Head of caudate nucleus (tissue), 42 donors: ENCODE measurements at places on chromosomes 11 and 22.

- DNase-seq: no peak
Measured at GRCh38 chr11:67384851-67385366, 6.9 kb upstream of the RAD9A start.

DNA sequence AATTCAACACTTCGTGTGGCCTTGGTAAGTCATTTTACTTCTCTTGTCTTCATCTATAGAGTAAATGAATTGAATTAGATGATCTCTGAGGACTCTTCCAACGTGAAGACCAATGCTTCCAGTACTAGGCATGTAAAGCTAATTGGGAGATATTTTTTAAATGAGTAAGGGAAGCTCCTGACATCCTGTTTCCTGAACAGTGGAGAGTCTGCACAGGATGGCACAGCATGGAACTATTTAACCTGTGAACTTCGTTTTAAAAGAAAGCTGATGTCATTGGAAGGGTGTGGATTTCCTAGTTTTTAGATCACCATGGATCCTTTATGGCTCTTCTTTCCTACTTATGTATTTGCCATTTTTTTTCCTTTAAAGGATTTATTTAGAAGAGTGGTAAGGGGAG lies 48.4 kb upstream of the HSD17B12 start:
- no peak for DNase-seq

DNA sequence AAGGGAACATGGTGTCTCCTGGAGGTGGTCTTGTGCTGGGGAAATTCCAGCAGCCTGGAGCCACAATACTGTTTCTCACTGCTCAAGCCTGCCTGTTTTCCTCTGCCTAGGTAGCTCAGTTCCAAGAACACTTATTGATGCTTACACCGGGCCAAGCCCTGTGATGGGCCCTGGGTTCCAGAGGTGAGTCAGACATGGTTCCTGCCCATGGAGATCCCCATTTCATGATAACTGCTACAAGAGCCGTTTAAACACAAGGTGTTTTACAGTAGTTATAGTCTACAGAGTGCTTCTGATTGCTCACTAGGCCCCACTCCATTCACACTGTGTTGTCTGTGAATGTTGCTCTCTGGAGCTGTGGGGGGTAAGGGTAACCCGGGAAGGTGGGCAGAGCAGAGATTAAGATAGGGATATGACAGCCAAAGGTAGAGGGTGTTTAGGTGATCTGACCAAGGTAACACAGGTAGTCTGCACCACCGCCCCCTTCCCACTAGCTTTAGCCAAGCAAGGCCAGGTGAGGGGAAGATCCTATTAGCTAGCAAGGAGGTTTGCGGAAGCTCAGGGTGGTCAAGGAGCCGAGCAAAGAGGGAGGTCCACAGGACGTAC lies 696 bp upstream of the MICAL2 start:
- DNase-seq: no peak

- no peak for DNase-seq
Measured at GRCh38 chr22:26904483-26904882, 247.1 kb downstream of the MIAT start.

- no peak for DNase-seq
Measured at GRCh38 chr22:21010426-21011113, 4.4 kb upstream of the P2RX6 start.

- DNase-seq: no peak
Measured at GRCh38 chr11:90243534-90243933, 20.7 kb upstream of the CHORDC1 start.

DNA sequence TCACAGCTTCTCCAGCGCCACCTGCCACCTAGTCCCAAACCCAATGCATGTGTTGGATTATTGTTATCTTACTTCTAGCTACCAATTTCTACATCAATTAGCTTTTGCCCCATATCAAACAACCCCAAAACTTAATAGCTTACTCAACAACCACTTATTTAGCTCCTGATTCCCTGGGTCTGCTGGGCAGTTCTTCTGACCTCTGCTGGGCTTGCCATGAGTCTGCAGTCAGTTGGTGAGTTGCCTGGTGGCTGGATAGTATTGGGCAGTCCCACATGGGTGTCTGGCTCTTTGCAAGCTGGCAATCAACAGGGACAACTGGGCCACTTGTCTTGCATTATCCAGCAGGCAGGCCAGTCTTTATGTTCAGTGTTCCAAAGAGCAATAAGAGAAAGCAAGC lies 13.6 kb upstream of the MS4A15 start:
- DNase-seq: no peak

DNA sequence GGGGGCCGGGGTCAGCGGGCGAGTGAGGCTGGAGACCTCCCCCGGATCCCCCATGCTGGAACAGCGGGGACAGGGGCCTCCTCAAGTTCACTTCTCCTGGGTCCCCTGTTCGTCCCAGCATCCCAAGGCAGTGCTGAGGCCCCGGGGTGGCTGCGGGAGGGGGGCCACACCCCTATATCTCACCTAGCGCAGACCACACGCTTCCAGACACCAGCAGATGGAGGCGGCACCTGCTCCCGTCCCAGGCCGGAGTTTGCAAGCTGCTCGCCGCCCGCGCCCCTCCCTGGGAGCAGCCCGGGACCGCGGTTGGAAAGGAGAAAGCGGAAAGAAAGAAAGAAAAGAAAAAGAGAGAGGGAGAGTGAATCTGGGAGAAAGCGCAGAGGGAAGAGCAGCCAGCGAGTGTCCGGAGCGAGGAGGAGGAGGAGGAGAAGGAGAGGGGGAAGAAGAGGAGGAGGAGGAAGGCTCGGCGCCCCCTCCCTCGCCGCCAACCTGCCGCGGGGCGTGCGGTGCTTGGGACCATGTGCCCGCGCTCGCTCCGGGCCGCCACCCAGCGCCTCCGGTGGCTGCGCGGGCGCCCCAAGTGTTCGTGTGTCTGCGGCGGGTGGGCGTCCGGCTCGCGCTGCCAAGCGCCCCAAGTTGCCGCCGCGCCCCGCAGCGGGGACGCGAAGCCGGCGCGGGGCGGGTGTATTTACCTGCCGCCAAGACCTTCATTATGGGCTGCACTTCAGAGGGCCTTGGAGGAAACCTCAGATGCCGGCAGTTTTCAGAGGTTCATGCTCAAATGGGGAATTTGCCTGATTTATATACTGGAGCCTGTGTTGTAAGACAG lies at the start of gene LIF:
TSS of gene LIF (minus strand) at position 775 of the 829 bp plus-strand sequence. CDS start at position 711, 64 bp downstream.
- no peak for DNase-seq

- DNase-seq: peak; percentile 92
Measured at GRCh38 chr22:38033522-38034277, 23.5 kb upstream of the PICK1 start.

GRCh38 chr22:32058656-32059260 lies 15.7 kb downstream of the SLC5A1 start:
- no peak for DNase-seq

- no peak for DNase-seq
Measured at GRCh38 chr11:134266440-134266839, 9.7 kb upstream of the GLB1L3 start.

DNA sequence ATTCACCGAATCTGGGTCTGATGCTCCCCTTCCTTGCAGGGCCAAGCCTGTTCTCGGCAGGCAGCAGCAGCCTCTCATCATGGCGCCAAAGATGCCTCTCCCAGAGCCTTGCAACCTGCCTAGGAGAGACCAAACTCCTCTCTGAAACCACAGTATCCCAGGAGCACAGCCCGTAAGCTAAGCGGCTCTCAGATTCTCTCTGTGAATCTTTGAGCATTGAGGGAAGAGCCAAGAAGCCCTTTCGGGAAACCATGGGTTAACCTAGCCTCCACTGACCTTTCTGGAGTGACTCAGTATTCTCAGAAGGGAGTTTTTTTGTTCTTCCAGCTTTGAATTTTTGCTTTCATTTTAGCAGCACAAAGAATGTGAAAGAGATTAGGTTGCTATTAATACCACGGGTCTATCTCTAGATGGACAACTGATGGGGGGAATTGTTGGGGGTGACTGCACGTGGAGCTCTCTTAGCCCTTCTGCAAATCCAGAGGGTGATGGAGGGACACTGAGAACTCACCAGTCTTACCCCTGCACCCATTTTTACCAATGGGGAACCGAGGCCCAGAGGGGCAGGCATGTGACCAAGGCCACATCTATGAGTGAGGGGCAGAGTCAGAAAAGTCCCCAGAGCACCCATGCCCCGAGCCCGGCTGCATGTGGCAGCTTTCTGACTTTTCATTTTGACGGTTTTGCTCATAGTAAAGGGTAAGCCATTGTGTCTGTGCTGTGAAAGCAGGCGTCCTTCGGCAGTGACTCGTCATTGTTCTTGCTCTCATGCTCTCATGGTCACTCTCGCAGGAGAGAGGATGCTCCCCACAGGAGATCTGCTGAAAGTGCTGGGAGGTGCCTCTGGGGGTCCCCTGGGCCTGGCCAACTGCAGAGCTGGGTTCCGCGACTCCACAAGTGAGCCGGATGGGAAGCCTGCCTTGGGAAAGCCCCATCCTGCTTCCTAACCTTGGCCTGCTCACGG lies 36.0 kb downstream of the IRAG1 start:
- no peak for DNase-seq

DNA sequence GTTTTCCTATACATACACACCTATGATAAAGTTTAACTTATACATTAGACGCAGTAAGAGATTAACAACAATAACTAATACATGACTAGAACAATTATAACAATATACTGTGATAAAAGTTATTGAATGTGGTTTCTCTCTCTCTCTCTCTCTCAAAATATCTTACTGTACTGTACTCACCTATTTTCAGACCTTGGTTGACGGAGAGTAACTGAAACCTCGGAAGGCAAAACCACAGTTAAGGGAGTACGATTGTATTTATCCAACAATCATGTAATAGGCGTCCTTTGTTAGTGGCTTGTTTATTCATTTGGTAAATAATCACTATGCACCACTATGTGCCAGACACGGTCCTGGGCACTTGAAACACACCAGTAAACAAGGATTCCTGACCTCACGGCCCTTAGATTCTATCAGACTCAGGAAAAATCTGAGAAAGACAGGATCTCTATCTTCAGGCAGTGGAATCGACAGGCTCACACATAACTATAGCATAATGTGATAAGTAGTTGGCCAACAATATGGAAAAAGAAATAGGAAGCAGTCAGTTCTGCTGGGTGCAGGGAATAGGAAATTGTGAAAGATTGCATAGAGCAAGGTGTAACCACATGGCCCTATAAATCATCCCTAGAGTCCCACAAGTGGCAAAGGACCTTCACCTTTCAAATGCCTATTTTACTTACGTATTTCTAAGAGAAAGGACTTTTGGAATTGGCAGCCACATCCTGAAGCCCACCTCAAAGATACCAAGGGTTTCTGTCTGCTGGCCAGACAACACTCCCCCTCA lies 12.0 kb downstream of the ETS1 start:
- DNase-seq: no peak

DNA sequence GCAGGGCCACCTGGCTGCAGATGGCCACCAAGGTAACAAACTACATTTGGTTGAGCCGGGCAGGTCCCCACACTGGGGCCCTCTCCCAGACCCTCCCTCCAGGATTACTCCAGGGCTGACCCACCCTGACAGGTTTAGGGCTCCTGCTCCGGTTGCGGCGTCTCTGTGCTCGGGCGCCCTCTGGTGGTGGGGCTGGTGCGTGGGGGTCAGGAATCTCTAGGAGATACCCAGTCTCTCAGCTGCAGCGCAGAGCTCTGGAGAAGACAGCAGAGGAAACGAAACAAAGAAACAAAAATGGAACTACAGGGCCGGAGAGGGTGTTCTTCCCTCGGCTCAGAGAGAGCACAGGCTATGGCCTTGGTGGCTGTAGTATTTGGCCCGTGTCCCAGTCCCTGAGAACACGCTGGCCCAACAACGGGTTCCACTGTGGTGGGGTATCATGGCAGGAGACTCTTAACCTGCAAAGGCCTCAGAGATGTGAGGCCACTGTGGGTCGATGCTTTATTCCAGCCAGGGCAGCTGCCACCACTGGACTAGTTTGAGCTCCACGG lies 2.4 kb downstream of the C11orf96 start:
- peak; percentile 79 for DNase-seq

GRCh38 chr11:62705413-62705812 lies 1.8 kb downstream of the BSCL2 start:
- DNase-seq: no peak

DNA sequence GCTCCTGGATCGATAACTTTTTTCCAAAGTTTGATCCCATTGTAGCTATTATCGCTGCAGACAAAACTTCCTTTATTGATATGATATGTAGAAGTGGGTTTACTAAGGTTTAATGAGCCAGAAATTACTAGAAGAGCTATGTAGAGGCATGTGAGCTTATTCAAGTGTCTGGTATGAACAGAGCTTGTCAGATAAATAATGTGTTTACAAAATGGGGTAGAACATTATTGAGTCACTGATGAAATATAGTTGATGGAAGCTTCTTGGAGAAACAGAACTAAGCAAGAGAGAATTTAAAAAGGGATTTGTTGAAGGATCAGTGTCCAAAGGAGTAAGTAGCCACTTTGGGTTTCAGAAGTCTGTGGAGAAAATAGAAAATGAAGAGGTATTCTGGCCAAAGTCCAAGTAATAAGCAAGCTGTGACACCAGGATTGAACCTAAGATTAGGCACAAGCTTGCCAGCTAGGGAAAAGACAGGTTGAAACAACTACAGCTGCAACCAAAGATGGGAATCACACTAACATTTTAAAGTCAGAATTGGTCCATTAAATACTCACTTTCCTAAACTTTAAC lies 104.3 kb downstream of the MAML2 start:
- no peak for DNase-seq

DNA sequence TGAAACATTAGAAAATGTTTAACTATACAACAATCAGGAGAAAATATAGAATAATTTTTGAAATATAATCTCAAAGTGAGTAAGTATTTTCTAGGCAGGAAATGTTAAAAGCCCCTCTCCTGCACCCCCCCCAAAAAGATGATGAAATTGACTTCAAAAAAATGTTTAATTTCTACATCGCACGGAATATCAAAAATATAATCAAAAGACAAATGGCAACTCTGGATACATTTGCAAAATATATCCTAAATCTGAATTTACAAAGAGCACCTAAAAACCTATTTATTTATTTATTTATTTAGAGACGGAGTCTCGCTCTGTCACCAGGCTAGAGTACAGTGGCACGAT lies 36.9 kb downstream of the OR4D9 start:
- DNase-seq: no peak

DNA sequence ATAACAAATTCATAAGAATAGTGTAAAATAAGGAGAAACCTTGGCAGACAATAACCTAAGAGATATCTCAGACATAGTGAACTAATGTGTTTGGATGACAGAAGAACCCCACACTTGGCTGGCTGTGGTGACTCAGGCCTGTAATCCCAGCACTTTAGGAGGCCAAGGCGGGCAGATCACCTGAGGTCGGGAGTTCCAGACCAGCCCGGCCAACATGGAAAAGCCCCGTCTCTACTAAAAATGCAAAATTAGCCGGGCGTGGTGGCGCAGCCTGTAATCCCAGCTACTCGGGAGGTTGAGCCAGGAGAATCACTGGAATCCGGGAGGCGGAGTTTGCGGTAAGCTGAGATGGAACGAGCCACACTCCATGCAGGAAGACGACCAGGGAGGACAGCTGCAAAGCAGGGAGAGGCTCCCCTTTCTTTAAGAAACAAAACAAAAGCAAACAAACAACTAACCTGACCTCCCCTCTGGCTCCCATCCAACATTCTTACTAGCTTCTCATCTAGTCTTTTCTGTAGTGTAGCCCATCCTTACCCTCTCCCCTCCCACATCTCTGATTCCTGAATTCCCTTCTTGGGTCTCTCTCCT lies 84.2 kb downstream of the ZNF280B start:
- no peak for DNase-seq
